ENCODE measurements at places on chromosomes 6 and 20. TPM values are rescaled to one million over a fixed set of nuclear protein-coding genes. Genes with fewer than 3 reads are reported as not detected.
A peak's percentile ranks its signal among the peaks of the same experiment; 100 is the strongest.

- no peak for DNase-seq
These were observed 261.1 kb upstream of the CITED2 start for GRCh38 chr6:139635401-139636130.

- DNase-seq, result no peak
These were observed 148.1 kb downstream of the CEBPB start for GRCh38 chr20:50338479-50339391.

The MROH8 gene
- total RNA-seq, result 3.0 TPM

The BCL2L1 gene
- total RNA-seq, result 157 TPM

GRCh38 chr6:150072201-150072600 lies 3.3 kb upstream of the ULBP3 start:
- DNase-seq, result peak; percentile 92

The CCDC170 gene
- not detected for total RNA-seq

The SLC12A5 gene
- not detected for total RNA-seq

The MTO1 gene
- 29.2 TPM for total RNA-seq

The PAK1IP1 gene
- 5.3 TPM for total RNA-seq

GRCh38 chr6:34385793-34386195 lies 6.7 kb downstream of the NUDT3 start:
- no peak for DNase-seq

The JARID2 gene
- 16.1 TPM for total RNA-seq

- no peak for DNase-seq
These were observed 26.9 kb downstream of the CLVS2 start for GRCh38 chr6:123022975-123023374.

The DCDC2 gene
- 0.27 TPM for total RNA-seq

- no peak for DNase-seq
These were observed 159.9 kb upstream of the PCSK2 start for GRCh38 chr20:17066902-17067301.

The PPIL6 gene
- not detected for total RNA-seq

GRCh38 chr6:112710710-112711109 lies 363.6 kb downstream of the RFPL4B start:
- DNase-seq, result no peak

- no peak for DNase-seq
These were observed 5.0 kb downstream of the BCL2L1 start for GRCh38 chr20:31717478-31718201.

GRCh38 chr6:56555438-56555872 lies 87.2 kb downstream of the DST start:
- DNase-seq, result no peak

The C20orf204 gene
- total RNA-seq, result 1.3 TPM

The SAPCD1 gene
- 9.7 TPM for total RNA-seq

- no peak for DNase-seq
These were observed 226.4 kb downstream of the FNDC1 start for GRCh38 chr6:159395609-159396008.

The SIRPB1 gene
- 2.1 TPM for total RNA-seq

- no peak for DNase-seq
These were observed 64.0 kb upstream of the TFB1M start for GRCh38 chr6:155378276-155378675.

The SLC17A1 gene
- total RNA-seq, result not detected

The MEI4 gene
- total RNA-seq, result not detected

GRCh38 chr6:55445648-55446204 lies 118.5 kb downstream of the GFRAL start:
- no peak for DNase-seq

GRCh38 chr20:57130160-57130772 lies 136.2 kb downstream of the BMP7 start:
- DNase-seq, result no peak

The ZNF831 gene
- total RNA-seq, result 1.7 TPM

All from Peyer's patch (tissue), 4 donors.